ENCODE measurements at places on chromosomes 6 and 20.

GRCh38 chr6:162712694-162713093, 14.9 kb downstream of the PRKN start:
- DNase-seq: no peak

DNA sequence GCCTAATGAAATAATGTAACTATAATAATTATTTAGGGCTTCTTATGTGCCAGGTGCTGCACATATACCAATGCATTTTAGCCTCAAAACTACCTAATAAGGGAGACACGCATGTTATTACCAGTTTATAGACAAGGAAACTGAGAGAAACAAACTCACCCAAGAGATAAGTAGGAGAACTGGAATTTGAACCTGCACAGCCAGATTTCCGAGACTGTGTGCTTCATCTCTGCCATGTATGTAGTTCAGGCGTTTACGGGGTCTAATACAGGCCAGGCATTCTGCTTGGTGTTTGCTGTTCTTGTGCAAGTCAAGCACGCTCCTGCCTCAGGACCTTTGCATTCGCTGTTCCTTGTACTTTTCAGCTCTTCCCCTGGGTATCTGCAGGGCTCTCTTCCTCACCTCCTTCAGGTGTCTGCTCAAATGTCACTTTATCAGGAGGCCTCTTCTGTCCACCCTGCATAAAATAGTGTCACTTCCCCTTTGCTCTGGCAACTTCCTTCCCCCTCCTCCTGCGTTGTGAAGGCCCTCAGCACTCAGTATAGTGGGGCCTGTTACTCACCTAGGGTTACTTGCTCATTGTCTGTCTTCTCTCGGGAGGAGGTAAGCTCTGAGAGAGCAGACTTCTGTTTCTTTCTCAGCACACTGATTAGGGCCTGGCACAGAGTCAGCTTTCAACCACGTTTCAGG, 6.1 kb upstream of the NSFL1C start:
- no peak for DNase-seq

- DNase-seq: no peak
These were observed 49.1 kb downstream of the NFATC2 start for GRCh38 chr20:51493346-51493791.

GRCh38 chr6:166223079-166223478, 55.4 kb upstream of the TBXT start:
- DNase-seq: no peak

GRCh38 chr6:48474830-48475229, 363.8 kb upstream of the PTCHD4 start:
- no peak for DNase-seq

DNA sequence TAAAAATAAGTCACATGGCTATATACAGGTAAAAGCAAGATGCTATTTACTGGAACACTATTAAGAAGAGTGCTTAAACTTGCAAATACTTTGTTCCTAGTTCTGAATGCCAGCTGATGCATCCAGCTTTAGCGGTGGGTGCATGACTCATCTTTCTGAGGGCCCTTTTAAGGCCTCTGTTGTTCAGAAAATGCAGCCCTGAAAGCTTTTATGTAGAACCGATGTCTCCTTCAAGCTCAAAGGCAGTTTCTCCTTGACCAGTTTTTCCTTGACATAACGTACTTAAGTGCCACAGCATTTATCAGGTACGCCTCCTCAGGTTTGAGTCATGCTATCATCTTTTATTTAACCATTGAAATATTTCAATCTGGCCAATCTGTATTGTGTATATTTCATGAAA, 82.8 kb downstream of the MLIP start:
- DNase-seq: no peak

GRCh38 chr6:82874867-82875266, 190.8 kb downstream of the UBE3D start:
- DNase-seq: no peak

DNA sequence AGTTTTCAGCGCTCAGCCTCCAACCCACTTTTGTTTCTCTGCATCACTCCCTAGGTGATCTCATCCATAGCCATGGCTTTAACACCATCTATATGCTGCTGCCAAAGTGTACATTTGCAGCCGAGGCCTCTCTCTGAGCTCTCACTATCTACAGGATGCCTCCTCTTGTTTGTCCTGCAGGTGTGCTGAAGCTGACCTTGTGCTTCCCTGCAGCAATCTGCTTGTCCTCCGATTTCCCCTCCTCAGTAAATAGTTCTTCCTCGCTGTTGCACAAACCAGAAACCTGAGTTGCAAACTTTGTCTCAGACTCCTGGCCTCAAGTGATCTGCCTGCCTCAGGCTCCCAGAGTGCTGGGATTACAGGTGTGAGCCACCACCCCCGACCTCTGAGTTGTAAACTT, 3.7 kb upstream of the TXNDC5 start:
- no peak for DNase-seq

DNA sequence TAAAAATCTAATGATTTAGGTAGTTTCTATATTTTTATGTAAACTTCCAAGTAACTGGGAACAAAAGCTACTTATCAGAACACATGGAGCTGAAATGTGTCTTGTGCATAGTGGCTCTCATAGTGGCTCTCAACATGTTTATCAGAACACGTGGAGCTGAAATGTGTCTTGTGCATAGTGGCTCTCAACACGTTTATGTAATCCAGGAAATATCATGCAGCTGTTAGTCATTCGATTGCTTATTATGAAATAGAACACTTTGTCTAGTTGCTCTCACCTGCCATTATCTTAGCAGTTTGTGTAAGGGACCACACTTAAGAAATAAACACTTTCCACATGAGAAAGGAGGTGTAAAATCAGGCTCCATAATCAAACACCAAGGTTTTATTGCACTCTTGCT, 119.2 kb upstream of the ASCC3 start:
- no peak for DNase-seq

DNA sequence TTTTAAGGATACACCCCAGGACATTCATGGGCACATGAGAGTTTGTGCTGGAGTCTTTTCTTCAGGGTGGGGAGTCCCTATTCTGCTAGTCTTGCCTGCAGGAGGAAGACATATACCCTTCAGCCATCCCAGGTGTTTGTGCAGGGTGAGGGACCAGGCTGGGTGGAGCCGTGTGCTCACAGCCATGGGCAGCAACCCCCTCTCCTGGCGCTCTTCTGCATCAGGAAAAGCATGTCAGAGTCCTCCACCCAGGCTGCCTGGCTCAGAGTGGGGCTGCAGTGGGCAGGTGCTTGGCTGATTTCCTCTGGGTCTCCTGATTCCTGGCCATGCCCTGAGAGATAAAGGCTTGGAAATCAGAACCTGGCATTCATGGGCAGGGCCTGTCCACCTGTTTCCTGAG, 22.7 kb upstream of the MLN start:
- DNase-seq: no peak

GRCh38 chr6:47532981-47533585, 55.5 kb downstream of the CD2AP start:
- no peak for DNase-seq

DNA sequence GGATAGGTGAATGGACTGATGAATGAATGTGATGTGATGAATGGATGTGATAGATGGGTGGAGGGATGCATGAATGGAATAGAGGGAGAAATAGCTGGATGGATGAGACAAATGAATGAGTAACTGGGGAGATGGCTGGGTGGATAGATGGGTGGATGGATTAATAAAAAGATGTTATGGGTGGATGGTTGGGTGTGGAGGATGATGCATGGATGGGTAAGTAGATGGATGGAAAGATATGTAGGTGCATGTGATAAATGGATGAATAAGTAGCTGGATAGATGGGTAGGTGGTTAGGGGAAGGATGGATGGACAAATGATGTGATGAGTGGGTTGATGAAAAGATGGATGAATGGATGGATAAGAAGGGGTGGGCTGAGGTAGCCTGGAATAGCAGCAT, 4.7 kb downstream of the HNF4A start:
- no peak for DNase-seq

DNA sequence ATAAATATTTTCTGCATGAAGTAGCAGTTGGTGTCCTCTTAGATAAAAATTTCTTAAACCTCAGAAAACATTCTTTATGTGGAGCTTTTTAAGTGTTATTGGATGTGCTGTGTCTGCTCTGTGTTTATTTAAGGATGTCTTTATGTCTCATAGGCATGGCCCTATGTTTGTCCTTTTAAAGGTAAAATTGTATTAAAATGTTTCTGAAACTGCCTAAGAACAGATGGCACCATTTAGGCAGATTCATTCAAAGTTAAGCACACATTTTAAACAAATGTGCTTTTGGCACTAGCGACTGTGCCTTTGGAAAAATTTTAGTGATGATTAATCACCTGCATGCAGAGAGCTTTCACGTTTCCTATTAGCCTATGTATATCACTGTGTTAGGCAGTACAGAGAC, 125.2 kb downstream of the KIF6 start:
- no peak for DNase-seq
